Caco-2 (cell line): ENCODE measurements at places on chromosomes 7 and 10.
A peak's percentile ranks its signal among the peaks of the same experiment; 100 is the strongest.

GRCh38 chr7:71694665-71695064, 562.7 kb downstream of the GALNT17 start:
- no peak for DNase-seq

- DNase-seq: no peak
These were observed 18.7 kb upstream of the ATP6V0A4 start for GRCh38 chr7:138816650-138817049.

- DNase-seq: no peak
These were observed 14.9 kb downstream of the BZW2 start for GRCh38 chr7:16660702-16661464.

GRCh38 chr7:70884440-70884764, 247.5 kb upstream of the GALNT17 start:
- no peak for DNase-seq

- peak; percentile 87 for DNase-seq
These were observed 24.8 kb downstream of the AGAP3 start for GRCh38 chr7:151110941-151111645.

GRCh38 chr10:6493521-6494441, 86.3 kb downstream of the PRKCQ start:
- DNase-seq: no peak

DNA sequence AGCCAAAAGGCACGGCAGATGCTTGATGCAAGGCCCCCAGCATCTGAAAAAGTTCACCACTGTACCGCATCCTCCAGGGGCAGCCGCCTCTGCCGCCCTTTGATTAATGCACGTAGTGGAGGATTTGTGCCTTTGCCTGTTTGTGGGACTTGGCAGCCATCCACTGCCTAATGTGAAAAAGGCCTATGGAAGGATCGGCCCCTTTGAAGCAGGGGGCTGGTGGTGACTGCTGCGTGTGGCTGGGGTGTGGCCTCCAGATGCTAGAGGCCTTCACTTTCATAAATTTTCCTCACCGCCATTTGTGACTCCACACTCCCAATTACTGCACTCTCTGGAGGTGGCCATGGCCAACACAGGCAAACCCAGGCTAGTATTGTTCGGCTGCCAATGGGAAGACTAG, 226.0 kb downstream of the BMPER start:
- DNase-seq: no peak

DNA sequence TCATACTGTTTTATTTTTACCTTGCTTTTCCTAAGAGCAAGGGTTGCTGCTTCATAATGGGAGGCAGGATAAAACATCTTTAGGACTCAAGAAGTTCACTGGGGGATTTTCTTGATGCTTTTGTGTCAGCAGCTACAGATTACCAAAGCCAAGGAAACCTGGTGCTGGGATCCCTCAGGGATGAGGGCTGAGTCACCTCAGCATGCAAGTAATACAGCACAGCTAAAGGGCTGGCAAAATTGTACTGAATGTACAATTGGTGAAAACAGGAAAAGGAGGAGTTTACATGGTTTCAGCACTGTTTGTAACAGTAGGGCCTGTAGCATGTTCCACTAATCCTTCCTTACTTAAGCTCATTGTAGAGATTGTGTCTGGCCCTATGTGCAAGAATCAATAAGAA, 1056.8 kb downstream of the SORCS1 start:
- DNase-seq: no peak

DNA sequence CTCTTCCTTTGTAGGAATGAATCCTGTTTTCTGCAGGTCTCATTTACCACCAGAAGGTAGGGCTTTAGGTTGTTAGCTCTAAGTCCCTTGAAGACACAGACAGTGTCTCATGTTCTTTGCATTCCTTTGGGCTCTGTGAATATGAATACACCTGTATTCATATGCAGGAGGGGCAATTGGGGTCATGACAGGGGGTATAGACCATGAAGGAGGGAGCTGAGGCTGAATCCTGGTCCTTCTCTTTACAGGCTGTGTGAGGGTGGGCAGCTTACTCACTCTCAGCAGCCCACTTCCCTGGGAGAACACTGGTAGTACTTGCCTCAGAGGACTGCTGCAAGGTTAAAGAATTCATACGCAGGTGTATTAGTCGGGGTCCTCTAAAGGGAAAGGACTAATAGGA, 267.2 kb upstream of the MGMT start:
- no peak for DNase-seq

DNA sequence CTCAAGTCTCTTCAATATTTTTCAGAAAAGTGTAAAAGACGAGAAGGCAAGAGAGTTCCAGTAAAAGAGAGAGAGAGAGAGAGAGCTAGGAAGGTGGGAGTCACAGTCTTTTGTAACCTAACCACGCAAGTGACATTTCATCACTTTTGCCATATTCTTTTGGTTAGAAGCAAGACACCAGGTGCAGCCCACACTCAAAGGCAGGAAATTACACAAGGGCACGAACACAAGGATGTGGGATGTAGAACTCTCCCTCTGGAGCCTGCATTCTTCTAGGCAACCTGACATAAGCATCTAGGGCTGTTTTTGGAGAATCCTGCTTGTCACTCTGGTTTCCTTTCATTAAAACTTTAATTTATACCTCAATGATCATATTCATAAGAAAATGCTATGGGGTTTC, 1213.1 kb downstream of the DNAJB9 start:
- DNase-seq: no peak

- DNase-seq: no peak
These were observed 7.7 kb downstream of the MACROH2A2 start for GRCh38 chr10:70060389-70060788.

DNA sequence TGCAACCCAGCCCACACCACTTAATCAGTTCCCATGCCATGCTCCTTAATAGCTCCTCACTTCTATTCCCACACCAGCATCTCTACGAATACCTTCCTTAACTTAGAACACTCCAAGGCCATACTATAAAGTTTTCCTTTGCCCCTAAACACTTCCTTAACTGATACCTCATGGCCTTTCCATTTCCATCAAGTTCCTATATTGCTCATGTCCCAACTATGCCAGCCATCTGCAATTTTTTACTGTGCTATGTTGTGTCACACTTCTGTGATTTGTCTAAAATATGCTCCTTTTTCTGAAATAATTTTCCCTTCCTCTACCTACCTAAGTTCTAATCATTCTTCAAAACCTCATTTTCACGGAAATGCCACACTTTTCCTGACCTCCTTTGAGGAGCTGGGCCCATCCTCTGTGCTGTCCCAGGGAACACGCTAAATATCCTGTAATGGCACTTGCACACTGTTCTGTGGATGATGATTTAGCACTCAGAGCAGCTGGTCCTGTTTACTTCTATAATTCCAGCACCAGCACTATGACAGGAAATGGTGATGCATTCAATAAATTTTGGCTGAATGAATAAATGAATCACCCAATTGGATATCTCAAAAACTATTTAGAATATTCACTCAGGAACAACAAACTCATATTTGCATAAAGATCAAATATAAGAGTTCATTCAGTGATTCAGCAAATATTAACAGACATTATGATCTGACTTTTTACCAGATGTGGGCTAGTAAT, 266.5 kb upstream of the HGF start:
- DNase-seq: no peak
